Cerebellum (tissue), 4 donors: ENCODE measurements at places on chromosomes 5 and 9.

- no peak for DNase-seq
These were observed 610.5 kb downstream of the IRX1 start for GRCh38 chr5:4206127-4206526.

- no peak for DNase-seq
These were observed 3.8 kb downstream of the FAM219A start for GRCh38 chr9:34454571-34455065.

GRCh38 chr9:136389396-136389795, 10.6 kb downstream of the SNAPC4 start:
- no peak for DNase-seq

- DNase-seq = no peak
These were observed 80.2 kb downstream of the NTNG2 start for GRCh38 chr9:132241840-132242620.

DNA sequence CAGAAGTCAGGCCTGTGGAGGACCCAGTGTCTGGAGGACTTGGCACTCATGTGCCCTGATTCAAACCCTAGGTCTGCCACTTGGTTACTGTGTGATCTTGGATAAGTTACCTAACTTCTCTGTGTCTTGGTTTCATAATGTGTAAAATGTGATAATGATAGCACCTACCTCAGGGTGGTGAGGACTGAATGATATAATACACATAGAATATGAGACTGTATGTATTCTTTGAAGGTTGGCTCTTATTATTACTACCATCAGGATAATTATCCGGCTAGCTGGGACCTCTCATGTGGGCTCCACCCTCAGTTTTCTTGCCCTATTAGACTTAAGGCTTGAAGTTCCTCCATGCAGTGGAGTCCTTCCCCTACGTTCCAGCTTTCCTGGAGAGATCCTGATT, 172.2 kb downstream of the COL23A1 start:
- no peak for DNase-seq

DNA sequence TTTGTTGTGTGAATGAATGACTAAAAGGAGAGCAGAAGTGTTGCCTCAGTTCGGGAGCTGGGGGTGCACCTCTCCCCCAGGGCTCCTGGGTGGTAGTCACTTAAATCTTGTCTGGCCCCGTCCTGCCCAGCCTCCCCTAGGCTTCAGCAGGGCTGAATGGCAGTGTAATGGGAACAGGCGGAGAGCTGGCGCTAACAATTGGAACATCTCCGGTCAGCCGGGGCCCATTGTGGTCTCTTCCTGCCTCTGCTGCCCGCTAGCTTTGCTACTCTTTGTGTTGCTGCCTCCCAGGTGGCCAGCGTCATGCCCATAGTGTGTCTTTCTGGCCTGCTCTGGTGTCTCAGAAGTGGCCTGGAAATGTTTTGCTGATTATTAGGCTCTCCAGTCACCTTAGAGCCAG, 62.3 kb downstream of the RGS3 start:
- DNase-seq = no peak

- DNase-seq = no peak
These were observed 523.0 kb downstream of the MTRR start for GRCh38 chr5:8391911-8392310.

DNA sequence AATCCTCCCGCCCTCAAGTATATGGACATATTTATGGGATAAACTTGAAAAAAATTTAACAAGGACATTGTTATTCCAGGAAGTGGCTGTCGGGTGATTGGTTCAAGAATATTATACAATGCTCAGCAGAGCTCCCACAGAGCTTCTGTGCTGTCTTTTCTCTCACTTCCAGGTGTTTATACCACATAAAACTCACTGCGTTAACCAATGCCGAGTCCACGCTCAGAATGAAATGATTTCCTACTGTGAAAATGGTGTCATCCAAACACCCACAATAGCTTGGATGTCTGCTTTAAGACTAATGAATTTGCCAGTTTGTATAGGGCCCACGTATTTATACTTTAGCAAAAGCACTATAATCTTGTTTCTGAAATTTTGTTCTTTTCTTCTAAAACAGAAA, 368.2 kb downstream of the NDUFS4 start:
- no peak for DNase-seq

DNA sequence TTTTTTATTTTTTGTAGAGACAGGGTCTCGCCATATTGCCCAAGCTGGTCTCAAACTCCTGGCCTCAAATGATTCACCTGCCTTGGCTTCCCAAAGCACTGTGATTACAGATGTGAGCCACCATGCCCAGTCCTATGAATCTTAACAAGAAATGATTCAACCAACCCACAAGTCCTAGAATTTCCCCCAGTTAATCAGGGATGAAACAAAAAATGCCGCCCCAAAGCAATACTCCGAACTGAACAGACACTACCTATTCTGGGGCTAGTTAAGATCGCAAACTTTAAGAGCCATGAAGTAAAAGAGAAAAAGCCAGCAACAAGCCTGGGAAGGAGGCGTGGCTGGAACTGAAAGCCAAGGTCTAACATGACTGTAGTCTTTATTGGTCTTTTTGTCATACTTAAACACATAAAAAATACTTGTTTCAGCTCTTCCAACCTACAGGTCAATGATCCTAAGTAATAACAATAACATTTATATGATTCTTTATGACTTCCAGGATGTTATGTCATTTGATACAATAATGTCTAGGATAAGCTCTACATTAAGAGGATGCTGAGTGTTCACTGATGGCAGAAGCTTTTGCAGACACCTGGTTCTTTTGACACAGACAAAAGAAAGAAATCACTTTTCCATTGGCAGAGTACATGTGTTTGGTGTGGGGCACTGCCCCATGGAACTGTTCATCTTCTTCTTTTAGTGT, 361.1 kb upstream of the TLE4 start:
- DNase-seq = no peak

DNA sequence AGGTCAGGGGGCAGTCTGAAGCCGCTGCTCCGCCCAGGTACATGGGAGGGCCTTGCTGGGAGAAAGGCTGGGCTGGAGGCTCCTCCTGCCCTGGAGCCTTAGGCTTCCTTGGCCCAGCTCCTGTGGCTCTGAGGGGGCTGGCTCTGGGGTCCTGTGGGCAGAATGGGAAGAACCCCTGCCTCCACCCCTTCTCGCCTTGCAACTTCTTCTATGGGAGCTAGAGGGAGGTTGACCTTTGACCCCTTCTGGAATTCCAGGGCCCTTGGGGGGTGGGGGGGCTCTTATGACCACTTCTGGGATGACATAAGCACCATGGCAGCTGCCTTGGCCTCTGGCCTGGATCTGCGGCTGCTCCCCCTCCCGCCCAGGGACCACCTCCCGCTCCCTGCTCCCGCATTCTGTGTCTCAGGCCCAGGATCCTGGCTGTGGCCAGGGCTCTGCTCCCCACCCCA, 32.2 kb downstream of the IER5L start:
- DNase-seq = no peak

DNA sequence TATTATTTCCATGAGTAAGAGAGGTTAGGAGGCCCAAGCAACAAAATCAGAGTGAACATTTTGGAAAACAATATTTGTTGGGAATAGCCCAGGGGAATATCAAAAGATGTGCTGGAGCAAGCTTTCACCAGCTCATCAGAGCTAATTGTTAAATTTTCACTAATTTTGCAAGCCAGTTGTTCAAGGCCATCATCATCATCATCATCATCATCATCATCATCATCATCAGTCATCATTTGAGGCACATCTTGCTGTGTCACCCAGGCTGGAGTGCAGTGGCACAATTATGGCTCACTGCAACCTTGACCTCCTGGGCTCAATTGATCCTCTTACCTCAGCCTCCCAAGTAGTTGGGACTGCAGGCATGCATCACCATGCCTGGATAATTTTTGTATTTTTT, 350.5 kb upstream of the MEF2C start:
- no peak for DNase-seq

GRCh38 chr5:133423618-133424282, 188.6 kb downstream of the FSTL4 start:
- peak; percentile 26 for DNase-seq

DNA sequence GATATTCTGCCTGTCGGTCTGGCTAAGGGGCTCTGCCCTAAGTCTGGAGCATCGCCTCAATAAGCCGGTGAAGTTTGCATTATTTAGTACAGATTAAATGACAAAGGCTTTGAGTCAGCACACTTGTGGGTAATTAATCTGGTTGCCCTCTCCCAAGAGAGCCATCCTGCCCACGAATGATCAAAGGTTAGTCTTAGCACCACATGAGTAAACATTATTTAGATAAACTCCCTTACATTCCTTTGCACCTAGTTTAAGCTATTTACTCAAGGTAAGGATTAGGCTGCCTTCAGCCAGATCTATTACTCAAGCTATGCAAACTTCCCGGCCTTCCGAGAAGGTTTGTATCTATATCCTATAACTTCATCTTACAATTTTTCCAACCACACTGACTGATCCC, 572.1 kb downstream of the CHSY3 start:
- no peak for DNase-seq

- DNase-seq = no peak
These were observed 14.6 kb upstream of the RNF183 start for GRCh38 chr9:113317777-113318176.

DNA sequence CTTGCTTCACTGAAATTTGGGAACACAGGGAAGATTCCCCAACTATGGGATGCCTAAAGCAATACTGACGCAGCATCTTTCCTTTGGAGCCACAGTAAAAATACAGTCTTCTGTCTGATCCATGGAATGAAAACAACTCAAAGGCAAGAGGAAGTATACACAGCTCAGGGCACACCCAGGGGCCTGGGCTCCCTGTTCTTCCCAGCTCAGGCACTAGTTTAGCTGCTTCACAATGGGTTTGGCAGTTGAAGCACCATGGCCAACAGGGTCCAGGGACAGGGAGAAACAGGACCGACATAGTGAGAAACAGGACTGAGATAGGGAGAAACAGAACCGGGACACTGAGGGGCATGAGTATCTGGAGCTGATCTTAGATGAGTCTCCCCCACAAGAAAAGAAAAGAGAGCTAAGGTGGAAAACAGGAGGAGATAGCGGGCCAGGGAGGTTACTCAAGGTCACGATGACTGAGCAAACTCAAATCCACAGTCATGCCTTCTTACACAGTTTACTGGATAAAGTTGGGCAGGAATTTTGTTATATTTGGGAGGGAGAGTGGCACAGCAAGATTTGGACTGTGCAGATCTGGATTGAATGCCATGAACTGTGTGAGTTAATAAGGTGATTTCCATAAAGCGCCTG, 198.8 kb downstream of the SMARCA2 start:
- DNase-seq = no peak

- DNase-seq = no peak
These were observed 14.0 kb downstream of the GGTA1 start for GRCh38 chr9:121485623-121486022.

GRCh38 chr5:149456597-149457392, 77.7 kb upstream of the IL17B start:
- no peak for DNase-seq

GRCh38 chr9:93634311-93635185, 58.2 kb downstream of the PHF2 start:
- DNase-seq = no peak

DNA sequence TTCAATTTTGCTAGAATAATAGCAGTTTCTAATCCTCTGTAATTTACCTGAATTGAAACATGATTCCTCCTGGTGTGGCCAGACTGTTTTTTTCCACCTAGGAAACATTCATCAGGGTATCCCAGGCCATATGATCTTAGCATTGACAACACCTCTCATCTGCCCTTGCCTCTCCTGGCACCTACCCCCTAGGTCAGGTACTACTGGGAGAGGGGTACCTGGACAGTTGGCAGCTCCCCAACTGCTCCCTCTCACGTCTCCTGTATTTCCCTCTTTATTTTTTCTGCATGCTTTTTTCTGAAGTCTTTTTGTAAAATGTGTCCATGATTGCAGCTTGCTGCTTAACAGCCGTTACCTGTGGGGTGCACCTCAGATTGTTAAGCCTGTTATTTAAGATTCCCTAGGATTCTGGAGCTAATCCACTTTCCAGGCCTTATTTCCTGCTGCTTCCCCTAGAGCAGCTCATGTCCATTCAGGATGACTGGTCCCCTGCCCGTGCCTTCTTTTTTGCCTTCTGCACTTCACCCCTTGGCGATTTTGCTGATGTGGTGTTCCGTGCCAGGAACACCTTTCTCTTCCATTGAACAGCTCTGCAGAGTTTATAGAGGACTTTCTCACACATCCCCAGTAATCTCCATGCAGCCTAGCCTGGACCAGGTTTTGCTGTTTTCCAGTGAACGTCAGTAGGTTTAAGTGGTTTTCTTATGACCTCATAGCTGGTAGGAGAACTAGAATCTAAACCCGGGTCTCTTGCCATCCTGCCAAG, 33.6 kb downstream of the SNX30 start:
- peak; percentile 73 for DNase-seq

DNA sequence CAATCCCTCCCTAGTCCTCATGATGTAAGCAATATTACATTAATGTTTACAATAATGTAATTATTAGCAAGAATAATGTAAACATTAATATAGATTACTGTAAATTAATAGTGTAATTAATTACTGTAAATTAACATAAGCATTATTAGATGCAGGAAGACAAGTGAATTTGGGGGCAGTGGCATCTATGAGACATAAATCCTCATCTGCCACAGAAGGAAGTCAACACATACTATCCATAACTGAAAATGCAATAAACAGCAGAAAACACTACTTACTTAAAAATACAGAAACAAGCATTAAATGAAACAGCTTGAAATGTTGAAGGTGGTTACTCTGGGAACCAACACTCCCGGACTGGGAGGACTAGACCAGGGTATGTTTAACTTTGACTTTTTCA, 685 bp upstream of the NIPSNAP3A start:
- DNase-seq = no peak

DNA sequence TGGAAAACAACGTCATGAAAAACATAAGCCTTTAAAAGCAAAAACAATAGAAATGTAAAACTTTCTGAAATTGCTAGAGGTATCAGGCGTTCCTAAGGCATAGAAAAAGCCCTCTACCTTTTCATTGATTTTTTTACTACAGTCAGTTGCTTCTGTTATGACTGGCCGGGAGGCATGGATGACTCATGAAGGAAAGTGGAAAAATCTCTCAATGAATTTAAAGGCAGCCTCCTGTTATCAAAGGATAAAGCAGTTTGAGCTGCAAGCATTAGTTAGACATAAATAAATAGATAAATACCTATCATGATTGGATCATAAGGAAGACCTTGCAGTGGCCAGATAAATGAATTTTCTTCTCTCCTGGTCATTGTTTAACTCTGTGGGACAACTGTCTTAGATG, 281.6 kb downstream of the MAST4 start:
- DNase-seq = no peak

- DNase-seq = no peak
These were observed 88.3 kb downstream of the SFXN1 start for GRCh38 chr5:175566697-175567096.
